Fibroblast of lung (primary cell): ENCODE measurements at places on chromosomes 13 and 19. TPM values are rescaled to one million over a fixed set of nuclear protein-coding genes. Genes with fewer than 3 reads are reported as not detected.

ZNF566 gene
- total RNA-seq: 14.4 and 15.4 TPM in 2 replicates

PRKD2 gene
- total RNA-seq: 8.2 and 11.6 TPM in 2 replicates

IL11 gene
- 0.66 and 1.0 TPM in 2 replicates for total RNA-seq

IGLON5 gene
- total RNA-seq: not detected in 2 replicates

DNA sequence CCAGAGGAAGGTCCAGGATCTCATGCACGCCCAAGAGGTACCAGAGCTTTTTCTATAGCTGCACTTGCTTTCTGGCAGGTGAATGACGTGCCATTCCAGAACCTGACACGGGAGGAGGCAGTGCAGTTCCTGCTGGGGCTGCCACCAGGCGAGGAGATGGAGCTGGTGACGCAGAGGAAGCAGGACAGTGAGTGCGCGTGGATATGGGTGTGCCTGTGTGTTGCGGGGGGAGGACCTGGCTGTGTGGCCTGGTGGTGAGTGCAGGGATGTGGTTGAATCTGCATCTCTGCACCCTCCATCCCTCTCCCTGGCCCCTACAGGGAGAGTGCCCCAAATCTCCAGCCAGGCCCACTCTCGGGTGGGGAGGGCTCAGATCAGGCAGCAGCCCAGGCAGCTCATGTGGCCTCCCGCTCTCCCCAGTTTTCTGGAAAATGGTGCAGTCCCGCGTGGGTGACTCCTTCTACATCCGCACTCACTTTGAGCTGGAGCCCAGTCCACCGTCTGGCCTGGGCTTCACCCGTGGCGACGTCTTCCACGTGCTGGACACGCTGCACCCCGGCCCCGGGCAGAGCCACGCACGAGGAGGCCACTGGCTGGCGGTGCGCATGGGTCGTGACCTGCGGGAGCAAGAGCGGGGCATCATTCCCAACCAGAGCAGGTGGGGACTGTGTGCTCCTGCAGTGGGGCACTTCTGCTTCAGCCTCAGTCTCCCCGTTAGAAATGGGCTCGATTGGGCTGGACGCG lies 22.8 kb downstream of the APBA3 start:
- no peak for DNase-seq

DNA sequence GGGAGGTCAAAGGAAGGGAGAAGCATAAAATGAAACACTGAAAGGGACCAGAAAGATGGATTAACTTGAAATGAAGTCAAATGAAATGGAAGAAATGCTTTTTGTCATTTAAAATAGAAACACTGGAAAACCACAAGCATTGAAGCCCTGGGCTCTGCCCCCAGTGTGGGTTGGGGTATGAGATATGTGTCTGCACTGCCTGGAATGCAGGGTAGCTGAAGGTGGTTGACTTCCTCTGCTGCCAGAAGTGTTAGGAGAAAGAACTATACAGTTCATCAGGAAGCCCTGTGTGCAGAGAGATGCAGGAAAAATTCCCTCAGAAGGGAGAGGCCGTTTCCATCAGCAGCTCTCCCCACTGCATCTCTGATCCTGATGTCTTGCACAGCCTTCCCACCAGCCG lies 69.2 kb downstream of the DHRS12 start:
- DNase-seq: peak; percentile 84

- no peak for DNase-seq
Observed at GRCh38 chr13:97371486-97372109, 62.4 kb upstream of the RAP2A start.
